ENCODE measurements at places on chromosomes 1 and 21. TPM values are rescaled to one million over a fixed set of nuclear protein-coding genes. Genes with fewer than 3 reads are reported as not detected.

GRCh38 chr1:53187401-53187800, 9.2 kb upstream of the CPT2 start:
- H3K27ac ChIP-seq = no peak overlapping the region
- H3K27me3 ChIP-seq = no peaks in the 10 kb centered on the region

DNA sequence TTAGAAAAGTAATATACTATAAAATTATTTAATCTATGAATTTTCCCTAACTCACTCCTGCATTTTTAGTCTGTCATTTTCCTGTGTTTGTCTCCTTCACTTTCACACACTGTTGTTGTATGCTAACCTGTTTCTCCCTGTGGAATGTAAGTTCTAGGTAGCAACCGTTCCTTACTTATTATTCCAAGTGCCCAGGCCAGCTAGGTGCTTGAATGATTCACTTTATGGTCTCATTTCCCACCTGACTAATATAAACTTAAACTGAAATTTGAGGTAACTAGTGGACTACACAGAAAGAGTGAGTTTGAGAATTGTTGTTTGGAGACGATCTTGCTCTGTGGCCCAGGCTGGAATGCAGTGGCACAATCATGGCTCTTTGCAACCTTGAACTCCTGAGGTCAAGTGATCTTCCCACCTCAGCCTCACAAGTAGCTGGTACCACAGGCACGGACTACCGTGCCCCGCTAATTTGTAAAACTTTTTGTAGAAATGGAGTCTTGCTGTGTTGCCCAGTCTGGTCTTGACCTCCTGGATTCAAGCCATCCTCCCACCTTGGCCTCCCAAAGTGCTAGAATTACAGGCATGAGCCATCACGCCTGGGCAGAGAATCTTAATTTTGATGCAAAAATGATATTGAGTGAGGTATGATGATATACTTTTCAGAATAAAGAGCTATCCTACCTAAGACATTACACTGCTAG, 1.9 kb downstream of the ZYG11B start:
- H3K36me3 ChIP-seq = no peaks in the 10 kb centered on the region
- H3K27me3 ChIP-seq = no peaks in the 10 kb centered on the region
- H3K27ac ChIP-seq = no peak overlapping the region
- H3K4me1 ChIP-seq = no peaks in the 10 kb centered on the region
- H3K4me3 ChIP-seq = no peak overlapping the region
- DNase-seq = no peak

- H3K36me3 ChIP-seq = no peaks in the 10 kb centered on the region
- H3K27ac ChIP-seq = no peak overlapping the region
- DNase-seq = no peak
Observed at GRCh38 chr1:100628631-100629081, 90.7 kb downstream of the GPR88 start.

GRCh38 chr21:36613059-36613458, 85.9 kb upstream of the SIM2 start:
- no peaks in the 10 kb centered on the region for H3K36me3 ChIP-seq
- no peak for DNase-seq
- H3K4me1 ChIP-seq = no peaks in the 10 kb centered on the region
- no peak overlapping the region for H3K27ac ChIP-seq
- no peak overlapping the region for H3K4me3 ChIP-seq

- H3K4me1 ChIP-seq = no peaks in the 10 kb centered on the region
- no peaks in the 10 kb centered on the region for H3K36me3 ChIP-seq
- H3K27ac ChIP-seq = no peak overlapping the region
- H3K4me3 ChIP-seq = no peak overlapping the region
- no peaks in the 10 kb centered on the region for H3K27me3 ChIP-seq
Observed at GRCh38 chr21:40404396-40404800, 442.6 kb downstream of the DSCAM start.

DNA sequence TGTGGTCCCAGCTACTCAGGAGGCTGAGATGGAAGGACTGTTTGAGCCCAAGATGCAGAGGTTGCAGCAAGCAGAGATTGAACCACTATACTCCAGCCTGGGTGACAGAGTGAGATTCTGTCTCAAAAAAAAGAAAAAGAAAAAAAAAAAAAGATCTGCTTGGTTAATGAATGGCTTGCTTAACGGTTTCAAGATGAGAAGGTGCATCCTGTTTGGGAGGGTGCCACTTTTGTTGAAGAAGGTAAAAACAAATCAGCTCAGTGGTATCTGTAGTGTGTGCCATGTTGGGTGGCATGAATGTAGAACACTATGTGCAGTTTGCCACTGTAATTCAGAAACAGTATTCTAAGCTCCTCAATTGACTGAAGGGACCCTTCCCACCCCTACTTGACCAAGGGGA, 94.9 kb upstream of the ETV3 start:
- H3K4me1 ChIP-seq = peaks cover 40% of the 10 kb centered on the region
- no peak overlapping the region for H3K27ac ChIP-seq
- H3K36me3 ChIP-seq = no peaks in the 10 kb centered on the region
- DNase-seq = no peak

- peaks cover 15% of the 10 kb centered on the region for H3K4me1 ChIP-seq
- no peaks in the 10 kb centered on the region for H3K36me3 ChIP-seq
- no peak for DNase-seq
- H3K27ac ChIP-seq = no peak overlapping the region
- H3K4me3 ChIP-seq = no peak overlapping the region
Observed at GRCh38 chr1:86699186-86699585, 5.2 kb upstream of the SH3GLB1 start.

DNA sequence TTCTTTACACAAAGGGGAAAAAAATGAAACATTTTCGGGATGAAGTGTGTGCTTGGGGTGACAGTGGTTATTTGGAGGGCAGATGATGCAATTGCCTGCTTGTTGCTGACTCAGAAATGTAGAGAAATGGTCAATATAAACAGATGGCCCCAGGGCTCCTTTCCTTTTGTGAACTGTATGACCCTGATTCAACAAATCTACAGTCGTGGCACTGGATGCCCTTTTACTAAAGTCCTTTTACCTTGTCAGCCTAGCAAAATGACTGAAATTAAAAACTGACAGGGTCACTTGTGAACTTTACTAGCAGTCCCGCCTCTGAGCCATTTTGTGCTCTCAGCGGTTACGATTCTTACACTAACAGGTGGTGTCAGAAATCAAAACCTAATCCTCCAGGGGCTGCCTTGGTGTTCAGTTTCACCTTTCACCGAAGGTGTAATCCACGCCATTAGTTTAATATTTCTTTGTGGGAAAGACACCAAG, 49.8 kb downstream of the GREM2 start:
- H3K4me1 ChIP-seq = no peaks in the 10 kb centered on the region
- H3K27me3 ChIP-seq = no peaks in the 10 kb centered on the region
- DNase-seq = no peak
- H3K4me3 ChIP-seq = no peak overlapping the region

DNA sequence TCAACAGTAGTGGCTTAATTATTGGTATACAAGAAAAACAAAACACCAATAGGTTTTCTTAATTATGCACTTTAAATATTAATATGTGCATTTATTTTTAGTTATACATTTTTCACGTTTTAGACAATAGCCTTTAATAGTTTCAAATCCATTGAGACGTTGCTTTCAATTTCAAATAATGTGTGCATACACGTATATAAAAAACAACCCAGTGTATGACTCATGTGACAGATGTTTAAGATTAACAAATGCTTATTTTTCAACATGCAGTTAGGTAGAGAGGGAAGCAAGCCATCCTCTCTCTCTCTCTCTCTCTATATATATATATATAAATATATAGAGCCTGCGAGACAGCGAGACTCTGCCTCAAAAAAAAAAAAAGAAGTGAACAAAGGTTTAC, 24.3 kb downstream of the EYA3 start:
- H3K4me1 ChIP-seq = no peaks in the 10 kb centered on the region
- no peaks in the 10 kb centered on the region for H3K36me3 ChIP-seq
- no peak for DNase-seq
- H3K27ac ChIP-seq = no peak overlapping the region
- no peak overlapping the region for H3K4me3 ChIP-seq

DNA sequence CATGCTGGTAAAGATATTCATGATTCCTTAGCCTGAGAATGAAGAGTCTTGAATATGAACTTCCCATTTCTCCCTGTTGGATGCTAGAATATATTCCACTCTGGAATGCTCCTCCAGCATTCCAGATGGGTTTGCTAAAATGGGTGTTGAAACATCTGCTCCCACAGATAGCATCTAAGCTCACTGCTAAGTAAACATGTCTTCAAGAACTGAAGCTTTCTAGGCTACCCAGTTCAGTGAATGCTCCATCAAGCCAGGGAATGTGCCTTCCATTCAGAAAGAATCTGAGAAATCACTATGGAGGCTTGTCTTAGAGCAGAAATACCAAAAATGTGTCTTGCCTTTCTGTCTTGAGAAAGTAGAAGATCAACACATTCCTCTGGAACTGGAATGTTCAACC, 81.1 kb downstream of the TNFSF18 start:
- H3K27ac ChIP-seq = no peak overlapping the region
- no peak overlapping the region for H3K4me3 ChIP-seq
- H3K27me3 ChIP-seq = no peaks in the 10 kb centered on the region
- H3K36me3 ChIP-seq = no peaks in the 10 kb centered on the region
- no peak for DNase-seq

DNA sequence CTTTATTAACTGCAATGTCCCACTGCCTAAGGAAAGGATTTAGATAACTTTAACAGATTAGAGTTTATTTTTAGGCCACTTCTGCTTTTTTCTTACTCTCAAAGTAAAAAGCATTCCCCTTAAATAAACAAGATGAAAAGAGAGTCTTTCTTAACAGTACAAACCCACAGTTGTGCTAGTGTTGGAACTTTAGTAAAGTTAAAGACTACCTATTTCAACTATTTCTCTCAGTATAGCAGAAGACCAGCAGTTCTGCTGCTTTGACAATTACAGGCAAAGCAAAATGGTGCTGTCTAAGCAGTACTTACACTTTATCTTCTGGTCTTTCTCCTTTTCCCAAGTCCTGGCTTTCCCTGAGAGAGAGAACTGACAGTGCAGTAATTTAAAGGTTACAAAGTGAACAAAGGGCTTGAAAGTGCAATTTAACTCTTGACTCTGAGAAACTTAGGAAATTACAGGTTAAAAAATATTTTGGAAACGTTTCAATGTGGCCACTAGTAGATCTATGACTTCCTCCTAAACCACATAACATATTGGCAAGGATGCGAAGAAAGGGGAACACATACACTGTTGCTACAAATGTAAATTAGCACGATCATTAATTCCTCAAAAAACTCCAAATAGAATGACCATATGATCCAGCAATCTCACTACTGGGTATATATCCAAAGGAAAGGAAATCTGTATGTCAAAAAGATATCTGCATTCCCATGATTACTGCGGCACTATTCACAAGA, 135.4 kb upstream of the POGK start:
- H3K4me1 ChIP-seq = no peaks in the 10 kb centered on the region
- H3K4me3 ChIP-seq = no peak overlapping the region
- no peak overlapping the region for H3K27ac ChIP-seq
- no peak for DNase-seq

- H3K27me3 ChIP-seq = no peaks in the 10 kb centered on the region
- no peak overlapping the region for H3K4me3 ChIP-seq
- H3K4me1 ChIP-seq = no peaks in the 10 kb centered on the region
- H3K27ac ChIP-seq = no peak overlapping the region
Observed at GRCh38 chr1:101227837-101228236, 9.0 kb upstream of the S1PR1 start.

DNA sequence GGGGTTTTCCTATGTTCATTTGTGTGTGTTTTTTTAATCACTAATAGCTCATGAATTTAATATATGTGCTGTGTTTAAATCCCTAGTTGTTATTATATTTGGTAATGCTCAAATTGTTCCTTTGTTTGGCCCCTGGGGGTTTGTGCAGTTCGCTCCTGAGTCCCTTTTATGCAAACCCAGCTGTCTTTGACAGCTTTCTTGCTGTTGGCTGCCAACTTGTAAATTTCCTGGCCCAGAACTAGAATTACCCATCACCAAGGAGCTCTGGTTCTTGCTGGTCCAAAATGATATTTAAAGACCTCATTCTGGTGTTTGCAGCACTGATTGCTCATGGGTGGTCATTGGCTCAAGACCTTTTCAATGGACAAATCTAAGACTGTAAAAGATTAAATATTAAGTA, 39.6 kb upstream of the PGBD5 start:
- no peaks in the 10 kb centered on the region for H3K36me3 ChIP-seq
- no peaks in the 10 kb centered on the region for H3K4me1 ChIP-seq
- DNase-seq = no peak
- no peaks in the 10 kb centered on the region for H3K27me3 ChIP-seq
- no peak overlapping the region for H3K4me3 ChIP-seq

GRCh38 chr1:156599811-156600210, 1.5 kb downstream of the GPATCH4 start:
- H3K4me1 ChIP-seq = peaks cover 8% of the 10 kb centered on the region
- 0 out of 2 replicates have a peak, but pooled peaks cover 1% of the 10 kb centered on the region for H3K36me3 ChIP-seq
- H3K27ac ChIP-seq = no peak overlapping the region
- no peak for DNase-seq
- no peaks in the 10 kb centered on the region for H3K27me3 ChIP-seq

DNA sequence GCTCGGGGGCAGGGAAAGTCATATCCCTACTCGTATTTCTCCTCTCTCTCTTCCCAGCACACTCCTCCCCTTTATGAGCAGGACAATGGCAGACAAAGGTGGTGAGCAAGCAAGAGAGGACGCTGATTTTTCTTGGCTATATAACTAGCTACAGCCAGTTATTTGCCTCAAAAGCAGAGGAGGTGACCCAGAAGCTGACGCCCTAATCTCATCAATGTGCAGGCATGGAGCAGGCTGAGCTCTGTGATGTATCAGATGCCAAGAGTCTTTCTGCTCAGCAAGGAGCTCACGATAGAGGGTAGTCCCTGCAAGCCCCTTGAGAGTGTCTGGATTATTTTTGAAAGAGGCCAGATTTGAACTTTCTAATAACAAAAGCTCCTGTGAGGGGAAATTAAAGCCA, 75.5 kb downstream of the ASTN1 start:
- no peaks in the 10 kb centered on the region for H3K27me3 ChIP-seq
- DNase-seq = no peak
- H3K4me1 ChIP-seq = no peaks in the 10 kb centered on the region
- no peak overlapping the region for H3K27ac ChIP-seq

DNA sequence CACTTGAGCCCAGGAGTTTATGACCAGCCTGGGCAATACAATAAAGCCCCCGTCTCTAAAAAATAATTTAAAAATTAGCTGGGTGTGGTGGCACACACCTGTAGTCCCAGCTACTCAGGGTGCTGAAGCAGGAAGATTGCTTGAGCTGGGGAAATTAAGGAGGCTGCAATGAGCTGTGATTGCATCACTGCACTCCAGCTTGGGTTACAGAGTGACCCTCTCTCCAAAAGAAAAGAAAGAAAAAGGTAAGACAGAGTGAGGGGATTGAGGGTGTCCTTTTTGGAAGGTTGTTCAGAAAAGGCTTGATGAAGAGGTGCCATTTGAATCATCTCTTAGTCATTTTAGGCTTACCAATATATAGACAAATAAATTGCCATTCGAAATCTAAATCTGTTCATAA, 4.0 kb upstream of the SRRM1 start:
- no peak overlapping the region for H3K4me3 ChIP-seq
- peaks cover 4% of the 10 kb centered on the region for H3K4me1 ChIP-seq
- H3K27me3 ChIP-seq = no peaks in the 10 kb centered on the region
- H3K36me3 ChIP-seq = no peaks in the 10 kb centered on the region

KRTAP19-3 gene
- not detected for total RNA-seq

LDLRAP1 gene
- total RNA-seq = 14.5 TPM

NUP210L gene
- 0.19 TPM for total RNA-seq

ANXA9 gene
- total RNA-seq = 42.5 TPM

OR2L2 gene
- 0.16 TPM for total RNA-seq

MROH7 gene
- 0.30 TPM for total RNA-seq

CGN gene
- total RNA-seq = 147 TPM
